ENCODE measurements at places on chromosomes 7 and 10.

- no peak for DNase-seq
These were observed 675 bp downstream of the SLC4A2 start for GRCh38 chr7:151060113-151060415.

GRCh38 chr7:1204460-1205140, 28.1 kb upstream of the UNCX start:
- no peak for DNase-seq

DNA sequence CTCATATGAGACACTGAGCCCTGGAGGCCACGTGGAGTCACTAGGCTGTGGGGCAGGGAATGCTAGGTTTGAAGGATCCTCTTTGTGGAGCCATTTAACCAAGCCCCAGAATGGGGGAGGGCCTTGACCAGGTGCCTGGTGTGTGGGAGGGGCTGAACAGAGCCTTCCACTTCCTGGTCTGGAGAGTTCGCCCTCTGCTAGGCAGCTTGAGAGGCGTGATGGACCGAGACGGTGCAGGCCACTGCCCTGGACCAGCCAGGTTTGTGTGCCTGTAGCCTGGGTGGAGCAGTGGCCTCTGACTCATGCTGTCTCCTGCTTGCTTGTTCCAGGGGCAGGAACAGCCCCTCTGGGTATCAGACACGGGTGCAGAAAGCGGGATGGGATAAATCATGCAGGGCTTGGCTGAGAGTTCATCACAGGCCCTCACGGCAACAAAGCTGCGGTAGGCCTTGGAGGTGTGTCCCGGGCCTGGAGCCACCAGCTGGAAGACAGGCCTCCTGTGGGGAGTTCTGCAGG, 27.4 kb downstream of the ADAMTS14 start:
- no peak for DNase-seq

DNA sequence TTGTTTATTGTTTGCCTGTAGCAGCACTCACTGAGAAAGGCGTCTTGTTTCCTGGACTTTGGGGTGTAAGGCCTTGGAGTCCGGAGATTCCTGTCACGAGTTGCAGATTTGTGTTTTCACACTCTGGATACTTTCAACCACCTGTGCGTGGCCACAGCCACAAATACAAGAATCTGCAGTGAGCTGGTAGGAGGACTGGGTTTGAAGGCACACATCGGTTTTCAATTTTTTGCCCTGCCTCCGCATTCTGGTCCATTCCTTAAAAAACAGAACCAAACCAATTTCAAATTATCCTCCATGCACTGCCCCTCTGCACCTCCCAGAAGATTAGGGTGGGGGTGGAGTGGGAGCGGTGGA, 619 bp downstream of the EXOC4 start:
- DNase-seq, result no peak

DNA sequence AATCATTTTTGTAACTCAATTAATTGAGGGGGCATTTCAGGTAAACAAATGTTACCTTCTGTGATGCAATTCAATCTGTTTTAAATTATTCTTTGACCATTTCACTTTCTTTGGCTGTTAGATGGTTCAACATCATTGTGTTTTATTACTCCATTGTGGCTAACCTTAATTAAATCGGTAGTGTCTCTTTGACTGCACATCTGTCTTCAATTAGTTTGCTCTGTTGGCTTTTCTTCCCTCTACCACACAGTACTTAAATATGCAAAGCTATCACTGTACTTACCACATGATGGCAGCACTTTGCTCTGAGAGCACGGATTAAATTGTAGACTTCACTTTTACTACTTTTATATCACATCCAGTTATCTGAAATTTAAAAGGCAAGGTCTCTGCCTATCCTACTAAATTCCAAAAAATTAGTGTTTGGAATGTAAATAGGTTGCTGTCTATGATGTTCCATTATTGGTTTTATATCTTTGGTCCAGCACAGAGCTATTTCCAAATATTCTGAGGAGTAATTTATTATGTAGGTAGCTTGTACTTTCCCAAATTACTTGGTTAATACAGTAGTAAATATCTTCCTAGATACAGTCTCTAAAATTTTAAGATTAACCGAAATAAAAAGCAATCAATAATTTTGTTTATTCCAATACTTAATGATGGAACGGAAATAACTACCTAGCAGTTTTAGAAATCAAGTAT, 352.0 kb downstream of the PCLO start:
- peak; percentile 2 for DNase-seq

DNA sequence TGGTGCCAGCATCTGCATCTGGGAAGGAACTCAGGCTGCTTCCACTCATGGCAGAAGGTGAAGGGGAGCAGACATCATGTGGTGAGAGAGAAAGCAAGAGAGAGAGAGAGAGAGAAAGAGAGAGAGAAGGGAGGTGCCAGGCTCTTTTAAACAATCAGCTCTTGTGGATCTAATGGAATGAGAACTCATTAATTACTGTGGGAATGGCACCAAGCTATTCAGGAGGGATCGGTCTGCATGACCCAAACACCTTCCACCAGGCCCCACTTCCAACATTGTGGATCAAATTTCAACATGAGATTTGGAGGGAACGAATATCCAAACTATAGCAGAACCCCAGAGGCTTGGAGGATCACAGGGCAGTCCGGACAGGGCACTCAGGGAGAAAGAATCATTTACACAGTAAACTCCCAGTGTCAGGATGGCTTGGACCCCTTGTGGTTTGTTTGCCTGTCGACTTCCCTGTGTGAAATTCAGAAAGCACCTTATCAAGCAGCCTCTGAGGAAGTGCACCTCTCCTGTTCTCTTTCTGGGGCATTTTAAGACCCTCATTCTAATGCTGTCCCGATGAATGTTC, 308.5 kb downstream of the REEP3 start:
- no peak for DNase-seq

DNA sequence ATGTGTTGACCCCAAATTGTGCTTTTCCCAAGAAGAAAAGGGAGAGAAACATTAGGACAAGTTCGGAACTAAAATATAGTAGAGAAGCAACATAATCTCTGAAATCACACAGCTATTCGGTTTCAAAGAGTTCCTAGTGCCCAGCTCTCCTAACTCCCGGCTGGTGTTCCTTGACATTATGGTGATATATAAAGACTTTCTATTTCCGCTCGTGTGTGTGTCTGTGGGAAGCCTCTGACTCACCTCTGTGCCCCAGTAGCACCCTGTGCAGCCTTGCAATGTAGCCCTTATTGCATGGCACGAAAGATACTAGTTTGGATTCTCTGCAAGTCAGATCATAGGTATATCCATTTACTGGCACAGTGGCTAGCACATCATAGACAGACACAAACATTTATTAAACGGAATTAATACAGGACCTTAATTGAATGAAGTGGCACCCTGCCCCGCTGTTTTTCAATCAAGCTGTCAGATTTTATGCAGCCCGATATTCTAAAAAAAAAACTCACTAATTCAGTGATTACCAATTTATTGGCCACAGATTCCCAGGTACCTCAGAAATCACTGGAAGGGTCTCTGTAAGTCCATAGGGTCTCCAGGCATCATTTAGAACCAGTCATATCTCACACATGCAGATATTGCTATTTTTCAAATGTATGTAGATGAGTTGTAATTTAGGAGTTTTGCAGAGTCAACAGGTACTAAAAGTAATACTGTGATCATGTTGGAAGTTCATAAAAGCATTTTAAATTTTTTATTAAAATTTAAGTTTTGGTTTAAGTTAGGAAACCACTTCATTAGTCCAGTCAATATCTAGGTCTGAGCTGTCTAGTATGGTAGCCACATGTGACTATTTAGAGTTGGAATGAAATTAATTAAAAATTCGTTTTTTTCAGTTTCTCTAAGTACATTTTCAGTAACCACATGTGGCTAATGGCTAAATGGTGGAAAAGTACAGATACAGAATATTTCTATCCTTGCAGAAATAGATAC, 43.3 kb downstream of the SFTPD start:
- no peak for DNase-seq

DNA sequence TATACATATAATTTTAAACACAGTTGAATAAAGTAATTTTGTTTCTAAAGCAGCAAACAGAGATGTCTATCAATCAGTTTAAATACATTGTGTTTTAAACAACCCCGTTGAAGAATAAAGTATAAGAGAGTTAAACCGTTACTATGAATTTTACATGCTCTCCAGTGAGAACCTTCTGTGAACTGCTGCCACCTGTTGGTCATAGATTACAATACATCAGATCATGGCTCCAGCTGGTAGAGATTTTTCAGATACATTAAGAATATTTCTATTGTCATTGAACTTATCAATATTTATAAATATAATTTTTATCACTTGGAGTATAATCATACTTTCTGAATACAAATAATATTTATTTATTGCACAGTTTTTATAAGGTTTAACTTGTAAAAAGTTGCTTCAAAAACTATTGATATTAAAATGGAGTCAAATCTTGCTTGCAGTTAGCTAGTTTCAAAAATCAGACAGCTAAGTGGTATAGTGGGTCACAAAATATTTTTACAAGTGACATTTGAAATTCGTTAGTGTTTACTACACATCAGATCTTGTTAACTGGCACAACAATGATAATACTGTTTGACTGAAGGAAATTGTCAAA, 561.2 kb upstream of the PHF14 start:
- no peak for DNase-seq

- peak; percentile 16 for DNase-seq
These were observed 994 bp downstream of the GATAD1 start for GRCh38 chr7:92448205-92448747.

- no peak for DNase-seq
These were observed 992.3 kb downstream of the KCNMA1 start for GRCh38 chr10:76645341-76645740.

- DNase-seq, result no peak
These were observed 56.7 kb downstream of the BMPR1A start for GRCh38 chr10:86813101-86813500.

DNA sequence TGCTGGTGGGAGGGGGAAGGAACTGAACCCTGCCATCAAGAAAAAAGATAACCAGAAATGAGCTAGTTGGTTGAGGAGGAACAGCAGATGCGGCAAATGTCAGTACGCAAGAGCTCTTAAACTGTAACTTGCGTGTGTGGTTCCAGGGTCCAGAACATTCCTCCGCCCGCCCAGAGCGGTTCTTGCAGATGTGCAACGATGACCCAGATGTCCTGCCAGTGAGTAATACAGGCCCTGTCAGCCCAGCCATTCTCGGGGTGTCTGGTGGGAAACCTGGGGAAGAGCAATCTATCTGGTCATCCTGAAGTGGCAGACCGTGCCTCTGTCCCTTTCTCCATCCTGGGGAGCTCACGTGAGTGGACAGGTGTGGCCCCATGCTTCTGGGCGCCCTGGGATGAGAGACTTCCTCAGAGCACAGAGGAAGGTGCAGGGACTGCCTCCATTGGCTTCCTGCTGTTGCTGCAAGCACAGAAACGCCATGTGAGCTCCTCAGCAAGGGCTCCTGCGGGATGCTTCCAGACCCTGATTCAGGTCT, 50.5 kb upstream of the ZMIZ2 start:
- no peak for DNase-seq

GRCh38 chr10:132118366-132118765, 52.6 kb downstream of the JAKMIP3 start:
- no peak for DNase-seq

DNA sequence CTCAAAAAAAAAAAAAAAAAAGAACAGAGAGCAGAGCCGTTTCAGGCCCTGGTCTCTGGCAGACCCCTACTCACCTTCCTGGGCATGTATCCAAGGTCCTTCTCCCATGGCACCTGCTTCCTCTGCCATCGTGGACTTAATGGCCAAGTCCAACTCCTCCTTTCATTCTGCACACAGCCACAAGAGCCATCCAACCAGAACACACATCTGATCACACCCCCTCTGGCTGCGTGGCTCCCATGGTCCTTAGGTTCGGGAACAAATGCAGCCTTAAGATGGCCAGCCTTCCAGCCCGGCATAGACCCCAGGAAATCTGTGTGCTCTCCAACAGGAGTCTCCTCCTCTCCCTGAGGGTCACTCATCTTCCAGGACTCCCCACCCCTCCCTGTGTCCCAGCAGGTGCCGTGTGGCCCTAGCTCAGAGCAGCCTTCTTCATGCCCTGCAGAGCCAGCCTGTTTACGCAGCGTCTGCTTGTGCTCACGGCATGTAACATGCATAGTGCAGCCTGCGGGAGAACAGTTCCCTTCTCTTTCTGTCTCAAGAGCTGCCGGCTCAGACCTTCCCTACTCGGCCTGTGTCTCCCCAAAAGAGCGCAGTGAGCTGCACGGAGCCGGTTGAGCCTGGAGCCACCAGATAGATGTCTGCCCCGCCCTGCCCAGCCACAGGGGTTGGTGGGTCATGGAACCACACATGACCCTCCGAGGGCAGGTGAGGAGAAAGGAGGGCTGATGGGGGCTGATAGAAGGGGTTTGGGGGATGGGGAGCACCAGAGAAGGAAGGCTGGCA, 157.3 kb downstream of the NRF1 start:
- no peak for DNase-seq

DNA sequence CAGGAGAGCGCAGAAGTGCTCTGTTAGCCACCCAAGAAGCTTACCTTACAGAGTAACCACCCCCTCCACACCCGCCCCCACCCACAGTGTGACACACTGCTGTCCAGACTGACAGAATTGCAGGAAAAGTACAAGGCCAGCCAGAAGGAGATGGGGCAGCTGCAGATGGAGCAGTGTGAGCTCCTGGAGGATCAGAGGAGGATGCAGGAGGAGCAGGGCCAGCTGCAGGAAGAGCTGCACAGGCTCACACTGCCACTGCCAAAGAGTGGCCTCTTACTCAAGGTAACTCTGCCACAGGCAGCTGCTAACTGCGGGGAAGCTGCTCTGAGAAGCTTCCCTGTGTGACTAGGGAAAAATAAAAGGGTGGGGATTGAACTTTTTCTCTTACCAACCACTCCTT, 17.6 kb downstream of the CCDC136 start:
- no peak for DNase-seq
